ENCODE measurements at places on chromosomes 5 and 9. TPM values are rescaled to one million over a fixed set of nuclear protein-coding genes. Genes with fewer than 3 reads are reported as not detected.
A peak's percentile ranks its signal among the peaks of the same experiment; 100 is the strongest.

DNA sequence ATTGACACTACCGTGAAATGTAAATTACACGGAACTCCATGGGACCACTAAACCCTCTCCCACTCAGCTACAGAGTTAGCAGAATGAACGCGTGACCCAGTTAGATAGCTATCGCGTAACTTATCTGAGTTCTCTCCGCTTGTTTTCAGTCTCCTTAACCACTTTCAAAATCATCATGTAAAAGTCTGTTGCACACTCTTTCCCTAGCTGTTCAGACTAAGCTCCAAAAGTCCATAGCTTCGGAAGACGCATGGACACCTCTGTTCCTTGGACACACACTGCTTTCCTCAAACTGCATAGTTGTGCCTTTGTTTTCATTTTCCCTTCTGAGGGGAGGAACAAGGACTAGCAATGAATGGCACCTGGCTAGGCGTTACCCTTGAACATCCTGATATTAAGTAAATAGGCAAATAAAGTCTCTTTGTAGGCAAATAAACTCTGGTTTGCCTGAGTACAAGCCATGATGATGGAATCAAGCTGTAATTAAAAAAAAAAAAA lies 83.3 kb downstream of the DAPK1 start:
- no peak for DNase-seq

Gene CLIC3
- 6.2 TPM for total RNA-seq

- DNase-seq: no peak
Measured at GRCh38 chr9:87718852-87719612, 6.9 kb upstream of the CTSL start.

DNA sequence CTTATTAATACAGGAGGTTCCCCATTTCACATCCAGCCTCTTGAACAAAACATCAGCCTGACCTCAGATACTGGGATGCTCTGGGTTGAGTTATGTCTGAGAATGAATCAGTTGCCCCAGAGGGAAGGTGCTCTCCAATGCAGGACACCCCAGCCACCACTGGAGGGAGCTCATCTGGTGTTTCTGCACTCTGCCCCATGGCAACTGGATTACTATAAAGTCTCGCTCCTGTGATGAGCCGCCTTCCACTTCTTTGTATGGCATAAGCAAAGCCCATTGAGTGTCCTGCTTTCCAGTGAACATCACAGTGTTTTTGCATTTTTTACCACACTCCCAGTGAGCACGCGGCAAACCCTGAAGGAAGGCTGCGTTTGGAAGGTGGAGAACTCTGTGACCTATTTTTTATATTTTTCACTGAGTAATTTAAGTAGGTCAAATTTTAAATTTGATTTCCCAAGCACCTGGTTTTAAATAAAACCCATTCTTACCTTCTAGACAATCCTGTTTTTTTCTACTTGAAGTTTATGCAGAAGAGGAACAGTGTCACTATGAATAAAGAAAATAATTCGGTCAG lies 176.9 kb upstream of the WWC1 start:
- peak; percentile 47 for DNase-seq

Gene SLC46A2
- not detected for total RNA-seq

DNA sequence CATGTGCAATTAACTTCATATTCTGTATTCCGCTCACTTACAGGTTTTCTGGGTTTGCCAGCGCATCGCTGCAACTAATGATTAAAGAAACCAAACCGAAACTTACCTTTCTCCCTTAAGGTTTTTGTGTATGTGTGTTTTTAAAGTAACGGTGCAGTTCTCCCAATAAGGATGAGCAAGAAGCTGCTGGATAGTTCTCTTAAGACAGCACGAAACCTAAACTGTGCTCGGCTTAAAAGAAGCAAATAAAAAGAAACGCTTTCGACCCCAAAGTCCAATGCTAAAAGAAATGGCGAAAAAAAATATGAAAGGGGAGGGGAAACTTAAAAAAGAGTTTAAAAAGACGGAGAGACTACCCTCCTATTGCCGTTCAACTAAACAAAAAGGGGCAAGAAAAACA lies 340 bp downstream of the ELAVL2 start:
- DNase-seq: no peak

Gene TAF9
- total RNA-seq: 142 TPM

GRCh38 chr5:78563621-78564020 lies 85.0 kb downstream of the LHFPL2 start:
- no peak for DNase-seq

All from Panc1 (cell line).